ENCODE measurements at places on chromosomes 2 and 18.

DNA sequence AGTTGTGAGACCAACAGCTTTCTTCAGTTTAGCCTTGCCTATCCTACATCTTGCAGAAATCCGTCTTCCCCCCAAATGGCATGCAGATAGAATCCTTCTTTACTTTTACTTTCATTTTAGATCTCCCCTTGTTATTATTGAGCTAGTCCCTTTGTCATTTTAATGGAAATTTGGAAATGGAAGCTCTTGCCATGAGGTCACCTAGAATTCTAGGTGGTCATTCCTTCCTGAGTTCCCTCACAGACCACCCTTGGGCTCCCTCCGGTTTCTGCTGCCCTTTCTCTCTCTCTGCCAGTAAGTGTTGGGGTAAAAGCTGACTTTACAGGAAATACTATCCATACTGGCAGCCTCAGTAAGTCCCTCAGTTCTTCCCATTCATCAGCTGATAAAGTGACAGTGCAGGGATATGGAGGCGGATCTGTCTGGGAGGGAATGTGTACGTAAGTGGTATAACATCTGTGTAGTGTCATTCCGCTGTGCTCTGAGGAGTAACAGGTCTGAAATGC is 30.2 kb downstream of the ARHGAP25 start:
- no peak for DNase-seq

DNA sequence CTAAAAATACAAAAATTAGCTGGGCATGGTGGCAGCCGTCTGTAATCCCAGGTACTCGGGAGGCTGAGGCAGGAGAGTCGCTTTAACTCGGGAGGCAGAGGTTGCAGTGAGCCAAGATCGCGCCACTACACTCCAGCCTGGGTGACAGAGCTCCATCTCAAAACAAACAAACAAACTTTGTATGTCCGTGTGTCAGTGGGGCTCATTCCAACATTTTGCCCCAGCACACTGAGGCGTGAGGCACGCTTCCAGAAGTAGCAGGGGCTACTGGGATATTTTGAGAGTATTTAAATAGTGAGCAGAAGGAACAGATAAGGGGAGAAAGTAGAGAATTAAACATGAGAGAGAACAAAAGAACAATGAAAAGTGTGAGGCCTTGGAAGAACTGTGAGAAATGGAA is 83.3 kb upstream of the TANK start:
- DNase-seq = no peak

GRCh38 chr2:85095094-85095493 is 38.1 kb upstream of the TCF7L1 start:
- no peak for DNase-seq

- DNase-seq = no peak
Measured at GRCh38 chr2:216217904-216218260, 108.7 kb downstream of the XRCC5 start.

GRCh38 chr2:208406474-208407451 is at the start of gene PTH2R:
Gene PTH2R (plus strand): TSS chr2:208406792. CDS start chr2:208407044, 252 bp downstream.
- DNase-seq = no peak

DNA sequence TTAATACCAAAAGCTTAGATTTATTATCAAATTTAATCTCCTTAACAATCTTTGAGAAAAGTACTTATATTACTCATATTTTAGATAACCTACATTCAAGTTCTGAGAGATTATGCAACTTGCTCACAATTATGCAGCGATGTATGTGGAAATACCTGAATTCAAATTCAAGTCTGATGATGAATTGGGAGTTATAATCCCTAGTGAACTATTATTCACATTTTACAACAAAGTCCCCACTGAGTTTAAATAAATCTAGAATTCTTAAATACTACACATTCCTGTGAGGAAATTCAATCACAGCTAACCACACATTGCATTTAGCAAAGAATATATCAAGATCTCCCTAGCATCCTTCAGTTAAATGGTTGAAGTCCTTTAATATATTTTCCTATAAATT is 278.4 kb downstream of the NOL4 start:
- no peak for DNase-seq

- no peak for DNase-seq
Measured at GRCh38 chr2:107323946-107324565, 438.1 kb upstream of the ST6GAL2 start.

DNA sequence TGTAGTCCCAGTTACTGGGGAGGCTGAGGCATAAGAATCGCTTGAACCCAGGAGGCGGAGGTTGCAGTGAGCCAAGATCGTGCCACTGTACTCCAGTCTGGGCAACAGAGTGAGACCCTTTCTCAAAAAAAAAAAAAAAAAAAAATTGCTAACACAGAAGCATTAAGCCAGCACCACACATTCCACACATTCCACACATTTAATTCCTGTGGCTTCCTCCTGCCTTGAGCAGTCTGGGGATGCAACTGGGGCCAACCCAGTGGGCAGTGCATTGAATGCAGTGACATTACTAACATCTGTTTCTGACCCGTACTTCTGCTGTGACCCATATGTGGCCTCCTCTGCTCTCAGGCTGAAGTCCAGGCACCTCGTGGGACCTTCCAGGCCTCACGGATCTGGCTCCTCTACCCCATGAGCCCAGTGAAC is 107.0 kb downstream of the BCL2L11 start:
- no peak for DNase-seq

- no peak for DNase-seq
Measured at GRCh38 chr2:11839916-11840315, 93.5 kb downstream of the LPIN1 start.

- peak; percentile 2 for DNase-seq
Measured at GRCh38 chr2:204842661-204843485, 297.6 kb downstream of the PARD3B start.

GRCh38 chr2:152421521-152422370 is 86.8 kb downstream of the FMNL2 start:
- no peak for DNase-seq

DNA sequence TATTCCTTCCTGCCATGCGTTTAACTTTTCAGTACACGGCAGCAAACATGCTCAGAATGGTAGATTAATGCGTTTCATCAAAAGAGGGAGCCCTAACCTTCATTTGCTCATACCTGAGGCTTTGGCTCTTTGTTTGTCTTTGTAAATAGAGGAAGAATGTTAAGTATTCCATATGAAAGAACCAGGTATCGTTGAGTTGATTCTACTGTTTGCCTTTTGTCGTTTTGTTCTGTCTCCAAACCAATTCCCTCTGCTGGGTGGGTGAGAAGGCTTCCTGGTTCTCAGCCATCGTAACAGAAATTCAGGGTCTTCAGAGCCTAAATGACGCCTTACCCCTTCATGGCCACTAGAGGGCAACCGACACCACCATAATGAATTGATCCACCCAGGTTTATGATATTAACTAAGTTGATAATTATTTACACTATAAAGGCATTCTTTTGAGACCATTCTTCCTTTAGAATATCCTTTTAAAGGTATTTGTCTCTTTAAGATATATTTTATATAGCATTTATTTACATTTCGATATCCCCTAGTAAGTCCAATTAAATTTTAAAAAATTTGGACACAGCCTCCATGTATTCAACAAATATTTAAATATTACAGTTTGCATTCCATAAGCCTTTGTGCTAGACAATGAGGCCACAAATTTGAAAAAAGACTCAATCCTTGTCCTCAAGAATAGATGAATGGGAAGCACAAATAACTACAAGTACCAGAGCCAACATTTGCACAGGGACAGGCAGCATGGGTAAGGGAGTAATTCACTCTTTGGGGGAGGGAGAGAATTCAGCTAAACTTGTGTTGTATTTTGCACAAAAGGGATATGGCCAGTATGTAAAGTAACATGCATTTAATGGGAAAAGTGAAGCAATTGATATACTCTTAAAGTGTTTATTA is 48.1 kb downstream of the TIMM21 start:
- DNase-seq = peak; percentile 40

- DNase-seq = no peak
Measured at GRCh38 chr18:80035997-80036396, 1.8 kb downstream of the RBFA start.

- DNase-seq = no peak
Measured at GRCh38 chr2:22890132-22890531, 494.8 kb upstream of the KLHL29 start.

GRCh38 chr2:167955264-167955906 is 292.0 kb downstream of the STK39 start:
- no peak for DNase-seq

DNA sequence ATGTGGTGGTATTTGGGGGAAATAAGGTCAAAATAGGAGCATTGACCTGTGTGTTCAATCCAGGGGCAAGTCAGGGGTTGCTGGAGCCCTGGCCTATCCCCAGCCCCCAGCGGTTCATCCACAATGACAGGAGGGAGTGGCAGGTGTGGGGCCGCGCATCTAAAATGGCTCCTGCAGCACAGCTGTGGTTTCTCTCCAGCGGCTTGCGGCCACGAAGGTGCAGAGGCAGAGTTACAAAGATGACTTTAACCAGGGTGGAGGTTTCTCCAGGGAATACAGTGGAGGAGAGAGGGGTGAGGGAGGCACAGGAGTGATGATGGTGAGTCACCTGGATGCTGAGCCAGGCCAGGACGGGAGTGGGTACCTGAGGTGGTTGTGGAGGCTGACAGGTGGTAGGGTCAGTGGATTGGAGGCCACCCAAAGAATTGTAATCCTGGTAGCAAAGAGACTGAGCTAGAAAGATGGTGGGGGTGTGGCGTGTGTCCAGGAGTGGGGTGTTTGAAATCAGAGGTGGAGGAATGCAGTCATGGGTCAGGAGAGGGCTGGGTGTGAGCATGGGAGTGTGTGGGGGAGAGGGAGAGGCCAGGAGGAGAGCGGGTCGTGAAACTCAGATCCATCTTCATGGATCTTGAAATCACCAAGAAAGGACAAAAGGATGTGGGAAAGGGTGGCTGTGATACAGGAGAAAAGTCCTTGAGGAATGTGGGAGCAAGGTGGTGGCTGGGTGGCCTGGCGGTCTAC is 83.2 kb downstream of the CTIF start:
- DNase-seq = no peak

DNA sequence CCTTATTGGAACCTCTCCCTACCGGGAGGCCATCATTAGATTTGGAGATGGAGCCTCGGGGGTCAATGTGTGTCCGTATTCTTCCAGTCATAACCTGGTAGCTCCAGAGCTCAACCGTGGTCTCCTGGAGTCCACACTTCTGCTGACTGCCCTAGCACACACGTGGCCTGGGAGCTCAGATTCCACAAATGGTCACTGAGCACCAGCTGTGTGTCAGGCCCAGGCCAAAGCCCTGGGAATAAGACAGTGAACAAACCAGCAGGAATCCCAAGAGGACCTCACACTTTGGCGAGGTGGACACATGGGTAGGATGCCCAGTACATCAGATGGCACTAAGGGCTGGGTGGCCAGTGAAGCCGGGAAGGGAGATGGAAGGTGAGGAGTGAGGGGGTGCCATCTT is 15.5 kb downstream of the GYPC start:
- DNase-seq = no peak

- DNase-seq = no peak
Measured at GRCh38 chr2:50694798-50695197, 337.1 kb downstream of the NRXN1 start.

DNA sequence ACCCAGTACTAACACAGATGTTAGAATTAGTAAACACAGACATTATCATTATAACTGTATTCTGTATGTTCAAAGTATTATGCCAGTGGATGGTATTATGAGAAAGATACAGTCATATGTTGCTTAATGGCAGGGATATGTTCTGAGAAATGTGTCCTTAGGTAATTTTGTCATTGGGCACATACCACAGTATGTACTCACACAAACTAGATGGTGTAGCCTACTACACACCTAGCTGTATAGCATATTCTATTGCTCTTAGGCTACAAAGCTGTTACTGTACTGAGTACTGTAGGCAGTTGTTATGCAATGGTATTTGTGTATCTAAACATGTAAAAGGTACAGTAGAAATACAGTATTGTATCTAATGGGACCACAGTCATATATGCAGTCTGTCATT is 53.8 kb downstream of the GTF3C3 start:
- DNase-seq = no peak

- DNase-seq = no peak
Measured at GRCh38 chr2:103815731-103816130, 1038.2 kb upstream of the POU3F3 start.

DNA sequence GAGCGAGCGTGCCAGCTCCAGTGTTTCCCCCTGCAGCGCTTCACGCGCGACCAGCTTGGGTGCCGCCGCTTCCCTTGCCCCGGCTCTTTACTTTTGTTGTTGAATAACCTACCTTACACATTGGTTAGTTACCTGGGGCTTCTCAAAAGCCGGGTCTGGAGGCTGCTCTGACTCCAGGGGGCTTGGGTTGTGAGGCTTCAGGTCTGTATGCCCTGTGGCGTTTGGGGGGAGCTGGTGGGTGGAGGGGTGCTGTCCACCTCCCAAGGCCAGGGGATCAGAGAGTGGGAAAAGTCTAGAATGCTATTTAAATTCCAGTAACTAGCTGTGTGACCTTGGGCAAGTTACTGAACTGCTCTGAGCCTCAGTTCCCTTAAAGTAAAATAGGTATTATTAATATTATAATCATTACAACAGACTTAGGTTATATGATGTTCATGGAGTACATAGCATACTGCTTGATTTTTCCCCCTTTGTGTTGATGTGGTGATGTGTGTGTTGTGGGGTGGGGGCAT is 770 bp downstream of the LYPD6B start:
- no peak for DNase-seq

DNA sequence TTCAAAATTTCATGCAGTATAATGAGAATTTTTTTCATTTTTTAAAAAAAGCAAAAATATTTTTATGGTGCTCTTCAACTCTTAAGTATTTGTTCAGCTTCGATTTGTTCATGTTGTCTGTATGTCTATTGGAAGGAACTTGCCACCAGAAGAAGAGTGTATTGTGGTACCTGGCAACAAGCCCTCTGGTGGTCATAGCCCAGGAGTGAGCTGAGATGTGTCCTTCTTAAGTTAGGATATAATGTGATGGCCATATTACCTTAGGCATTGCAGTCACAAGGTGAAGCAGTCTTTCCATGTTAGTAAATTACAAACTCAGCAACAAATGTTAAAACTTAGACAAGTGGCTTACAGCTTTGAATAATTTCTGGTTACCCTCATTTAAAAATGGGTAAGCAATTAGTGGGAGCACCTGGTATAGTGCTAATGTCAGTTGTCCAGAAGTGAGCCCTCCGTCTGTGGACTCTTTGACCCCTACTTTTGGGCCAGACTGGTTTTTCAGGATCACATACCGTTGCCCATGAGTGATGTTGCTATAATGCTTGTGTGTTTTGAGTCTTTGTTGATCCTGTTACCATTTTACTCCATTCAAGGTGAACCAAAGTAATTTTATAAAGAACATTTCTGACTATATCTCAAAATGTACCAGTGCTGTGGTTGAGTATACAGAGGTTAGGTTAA is 57.4 kb downstream of the MYO1B start:
- DNase-seq = peak; percentile 3
